ENCODE measurements at places on chromosomes 16 and 17.

- peak; percentile 30 for DNase-seq
These were observed 116.8 kb downstream of the WSCD1 start for GRCh38 chr17:6186998-6187397.

DNA sequence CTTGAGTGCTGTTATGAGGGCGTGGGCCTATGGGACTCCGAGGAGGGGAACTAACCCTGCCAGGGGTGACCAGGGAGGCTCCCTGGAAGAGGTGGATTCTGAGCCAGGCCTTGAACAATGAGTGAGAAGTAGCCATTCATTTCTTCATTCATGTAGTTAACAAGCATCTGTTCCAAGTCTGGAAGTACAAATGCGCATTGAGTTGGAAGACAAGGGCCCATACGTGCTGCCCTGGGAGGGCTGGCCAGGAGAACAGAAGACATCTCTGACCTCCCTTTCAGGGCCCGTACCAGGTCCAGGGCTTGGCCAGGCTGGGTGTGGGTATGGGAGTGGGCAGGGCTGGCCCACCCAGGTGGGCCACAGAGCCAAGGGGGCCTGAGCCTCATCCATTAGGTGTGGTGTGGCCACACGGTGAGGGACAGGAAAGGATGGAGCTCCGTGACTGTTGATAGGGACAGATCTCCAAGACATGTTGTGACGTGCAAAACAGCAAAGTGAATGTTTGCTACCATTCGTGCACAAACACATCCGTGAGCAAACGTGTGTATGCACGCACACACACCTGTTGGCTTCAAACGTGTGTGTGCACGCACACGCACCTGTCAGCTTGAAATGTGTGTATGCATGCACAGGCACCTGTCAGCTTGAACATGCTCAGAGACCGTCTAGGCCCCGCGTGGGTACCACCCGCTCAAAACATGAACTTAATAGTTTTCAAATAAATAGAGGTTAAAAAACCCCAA is 46.8 kb downstream of the ZDHHC7 start:
- no peak for DNase-seq

DNA sequence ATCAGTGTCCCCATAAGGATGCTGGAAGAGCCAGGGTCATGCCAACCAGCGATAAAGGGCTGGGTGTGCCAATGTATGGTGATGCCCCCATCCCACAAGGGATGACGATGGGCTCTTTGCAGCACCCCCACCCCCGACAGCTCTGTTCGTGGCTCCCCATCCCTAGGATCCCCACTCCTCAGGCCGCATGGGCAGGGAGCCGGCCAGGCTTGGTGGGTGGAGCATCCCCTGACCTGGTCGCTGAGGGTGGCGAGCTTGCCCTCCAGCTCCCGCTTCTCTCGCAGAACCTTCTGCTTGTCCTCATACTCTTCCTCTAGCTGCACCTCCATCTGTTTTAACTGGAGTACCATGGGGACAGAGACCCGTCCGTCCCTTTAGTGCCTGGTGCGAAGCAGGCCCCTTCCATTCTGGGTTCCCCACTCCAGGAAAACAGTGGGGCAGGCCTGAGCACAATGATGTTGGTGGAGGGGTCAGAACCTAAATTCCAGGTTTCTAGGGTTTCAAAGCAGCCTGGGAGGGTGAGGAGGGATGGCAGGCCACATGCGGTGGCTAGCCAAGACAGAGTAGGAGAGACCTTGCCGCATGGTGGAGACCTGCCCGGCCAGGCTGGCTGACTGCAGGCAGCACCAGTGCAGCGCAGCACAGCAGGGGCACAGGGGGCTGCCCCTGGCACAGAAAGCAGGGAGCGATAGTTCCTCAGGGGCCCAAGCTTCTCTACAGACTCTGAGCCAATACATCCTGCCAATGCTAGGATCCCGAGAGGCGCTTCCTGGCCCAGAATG is 50.3 kb downstream of the PIPOX start:
- DNase-seq, result no peak

- DNase-seq, result no peak
These were observed 1.0 kb upstream of the RHOT1 start for GRCh38 chr17:32141258-32141657.

DNA sequence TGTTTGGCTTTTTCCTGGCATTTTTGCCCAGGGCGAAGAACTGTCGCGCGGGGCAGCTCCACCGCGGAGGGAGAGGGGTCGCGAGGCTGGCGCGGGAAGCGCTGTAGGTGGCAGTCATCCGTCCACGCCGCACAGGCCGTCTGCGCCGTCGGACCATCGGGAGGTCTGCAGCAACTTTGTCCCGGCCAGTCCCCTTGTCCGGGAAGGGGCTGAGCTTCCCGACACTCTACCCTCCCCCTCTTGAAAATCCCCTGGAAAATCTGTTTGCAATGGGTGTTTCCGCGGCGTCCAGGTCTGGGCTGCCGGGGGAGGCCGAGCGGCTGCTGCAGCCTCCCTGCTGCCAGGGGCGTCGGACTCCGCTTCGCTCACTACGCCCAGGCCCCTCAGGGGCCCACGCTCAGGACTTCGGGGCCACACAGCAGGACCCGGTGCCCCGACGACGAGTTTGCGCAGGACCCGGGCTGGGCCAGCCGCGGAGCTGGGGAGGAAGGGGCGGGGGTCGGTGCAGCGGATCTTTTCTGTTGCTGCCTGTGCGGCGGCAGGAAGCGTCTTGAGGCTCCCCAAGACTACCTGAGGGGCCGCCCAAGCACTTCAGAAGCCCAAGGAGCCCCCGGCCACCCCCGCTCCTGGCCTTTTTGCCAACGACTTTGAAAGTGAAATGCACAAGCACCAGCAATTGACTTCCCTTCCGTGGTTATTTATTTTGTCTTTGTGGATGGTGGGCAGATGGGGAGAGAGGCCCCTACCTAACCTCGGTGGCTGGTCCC is 2.3 kb upstream of the CBX4 start:
- DNase-seq, result peak; percentile 86

GRCh38 chr17:412211-413015 is 59.8 kb upstream of the RPH3AL start:
- peak; percentile 80 for DNase-seq

- DNase-seq, result peak; percentile 52
These were observed 336.5 kb upstream of the CDH5 start for GRCh38 chr16:66030036-66030435.

- DNase-seq, result no peak
These were observed 164.5 kb downstream of the PRKCA start for GRCh38 chr17:66466840-66467367.

- DNase-seq, result no peak
These were observed 81.0 kb upstream of the TBX2 start for GRCh38 chr17:61318684-61319098.

GRCh38 chr16:2520784-2521531 is 787 bp downstream of the AMDHD2 start:
- peak; percentile 70 for DNase-seq

DNA sequence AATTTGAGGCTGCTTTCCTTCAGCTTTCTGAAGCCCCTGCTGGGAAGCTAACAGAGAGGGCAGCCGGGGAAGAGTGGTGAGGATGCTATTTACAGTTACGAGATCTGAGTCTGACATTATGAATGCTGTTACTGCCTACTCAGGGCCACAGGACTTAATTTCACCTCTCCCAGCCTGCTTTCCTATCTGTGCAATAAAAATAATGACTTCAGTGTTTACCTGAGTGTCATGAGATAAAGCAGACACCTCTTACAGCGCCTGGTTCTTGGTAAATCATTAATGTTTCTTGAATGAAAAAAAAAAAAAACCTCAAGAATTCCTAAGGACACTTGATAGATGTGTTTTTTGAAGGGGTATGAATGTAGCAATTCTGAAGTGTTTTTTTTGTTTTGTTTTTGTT is 24.2 kb upstream of the CPHXL start:
- no peak for DNase-seq

DNA sequence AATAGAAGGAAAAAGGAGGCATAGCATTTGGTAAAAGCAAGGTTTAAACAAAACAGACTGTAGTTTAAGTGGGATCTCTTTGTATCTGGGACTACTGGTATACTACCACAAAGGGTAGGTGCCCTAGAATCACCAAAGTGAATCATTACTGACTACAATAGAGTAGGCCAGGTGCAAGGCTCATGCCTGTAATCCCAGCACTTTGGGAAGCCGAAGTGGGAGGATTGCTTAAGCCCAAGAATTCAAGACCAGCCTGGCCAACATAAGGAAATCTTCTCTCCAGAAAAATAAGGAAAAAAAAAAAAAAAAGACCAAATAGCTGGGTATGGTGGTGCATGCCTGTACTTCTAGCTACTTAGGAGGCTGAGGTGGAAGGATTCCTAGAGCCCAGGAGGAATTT is 60.8 kb upstream of the CORO6 start:
- no peak for DNase-seq

DNA sequence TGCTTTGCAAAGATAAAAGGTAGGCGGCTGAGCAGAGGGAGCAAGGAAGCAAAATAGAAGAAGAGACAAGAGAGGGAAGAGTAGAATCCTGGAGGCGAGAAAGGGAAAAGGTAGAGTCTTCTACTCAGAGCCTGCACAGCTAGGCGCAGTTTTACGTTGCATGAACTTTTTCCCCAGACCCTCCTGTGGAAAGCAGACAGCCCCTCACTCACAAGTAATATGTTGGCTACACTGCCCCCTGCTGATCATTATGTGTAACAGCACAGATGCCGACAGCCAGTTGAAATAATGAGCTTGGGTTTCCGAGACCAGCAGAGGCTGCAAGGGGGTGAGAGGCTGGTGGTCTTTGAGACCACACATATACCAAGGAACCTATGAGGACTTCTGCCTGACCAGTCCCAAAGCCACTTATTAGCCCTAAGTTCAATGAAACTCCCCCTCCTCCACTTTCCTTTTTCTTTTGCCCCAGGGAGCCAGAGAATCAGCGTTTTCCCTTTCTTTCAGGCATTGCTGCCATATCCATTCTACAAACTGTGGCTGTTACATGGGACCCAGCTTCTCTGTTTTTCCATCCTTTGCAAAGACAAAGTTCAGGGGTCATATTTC is 22.5 kb upstream of the CMTR2 start:
- peak; percentile 84 for DNase-seq

GRCh38 chr17:17028059-17028877 is 14.0 kb upstream of the MPRIP start:
- DNase-seq, result peak; percentile 96

GRCh38 chr17:71084838-71085237 is 915.5 kb downstream of the KCNJ2 start:
- peak; percentile 51 for DNase-seq

DNA sequence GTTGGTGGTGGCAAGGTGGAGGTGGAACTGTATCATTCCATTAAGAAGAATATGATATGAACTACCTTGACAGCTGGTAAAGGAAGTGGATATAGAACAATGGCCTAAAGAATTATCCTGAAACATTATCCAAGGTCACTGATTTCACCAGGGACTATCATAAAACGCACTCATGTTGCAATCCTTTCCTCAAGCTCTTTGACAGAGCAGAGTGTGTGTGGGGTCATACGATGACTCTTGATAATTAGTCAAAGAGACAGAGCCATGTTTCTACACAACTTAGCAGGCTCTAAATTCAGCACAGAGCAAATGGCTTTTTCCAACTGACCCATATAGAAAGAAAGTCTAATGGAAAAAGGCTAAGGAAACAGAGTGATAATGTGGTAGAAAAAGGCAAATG is 126.4 kb upstream of the ANKFN1 start:
- DNase-seq, result no peak

DNA sequence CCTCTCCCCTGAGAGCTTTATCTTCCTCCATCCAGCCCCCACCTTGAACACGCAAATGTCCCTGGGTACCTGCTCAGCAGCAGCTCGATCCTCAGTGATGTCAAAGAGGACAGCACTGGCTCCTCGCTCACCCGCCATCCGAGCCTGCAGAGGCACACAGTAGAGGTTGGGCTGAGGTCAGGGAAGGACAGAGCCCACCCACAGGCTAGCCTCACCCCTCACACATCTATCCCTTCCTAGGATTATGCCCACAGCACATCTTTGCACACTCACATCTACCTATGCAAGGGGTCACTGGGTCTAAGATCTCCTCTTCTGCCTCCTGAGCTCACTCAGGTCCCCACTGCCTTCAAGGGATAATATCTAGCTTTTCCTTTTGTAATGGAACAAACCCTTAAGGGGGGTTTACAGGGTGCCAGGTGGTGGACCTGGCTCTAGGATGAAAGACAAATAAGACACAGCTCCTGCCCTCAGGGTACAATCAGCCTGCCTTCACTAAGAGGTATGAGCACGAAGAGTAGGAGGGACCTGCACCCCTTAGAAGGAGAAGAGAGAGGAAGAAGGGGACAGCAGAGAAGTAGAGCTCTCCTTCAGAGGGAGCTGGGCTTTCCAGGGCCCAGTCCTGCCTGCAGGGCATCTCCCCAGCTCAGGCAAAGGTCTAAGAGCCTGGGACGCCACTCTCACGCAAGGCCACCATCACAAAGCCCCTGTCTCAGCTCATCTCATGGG is 11.6 kb upstream of the SUPT4H1 start:
- DNase-seq, result no peak

GRCh38 chr17:39364236-39365025 is 37.0 kb downstream of the FBXL20 start:
- DNase-seq, result no peak

DNA sequence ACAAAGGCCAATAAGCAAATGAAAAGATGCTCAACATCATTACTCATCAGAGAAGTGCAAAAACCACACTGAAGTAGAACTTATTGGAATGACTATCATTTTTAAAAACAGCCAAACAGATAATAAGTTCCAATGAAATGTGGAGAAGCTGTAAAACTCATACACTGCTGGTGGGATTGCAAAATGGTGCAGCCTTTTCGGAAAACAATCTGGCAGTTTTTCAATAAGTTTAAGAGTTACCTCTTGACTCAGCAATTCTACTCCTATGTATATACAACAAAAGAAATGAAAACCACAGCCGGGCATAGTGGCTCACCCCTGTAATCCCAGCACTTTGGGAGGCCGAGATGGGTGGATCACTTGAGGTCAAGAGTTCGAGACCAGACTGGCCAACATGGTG is 49.3 kb downstream of the AKAP10 start:
- DNase-seq, result no peak

GRCh38 chr17:56793531-56793930 is 40.2 kb downstream of the C17orf67 start:
- DNase-seq, result no peak

GRCh38 chr17:1183171-1183873 is 3.5 kb upstream of the ABR start:
- no peak for DNase-seq

DNA sequence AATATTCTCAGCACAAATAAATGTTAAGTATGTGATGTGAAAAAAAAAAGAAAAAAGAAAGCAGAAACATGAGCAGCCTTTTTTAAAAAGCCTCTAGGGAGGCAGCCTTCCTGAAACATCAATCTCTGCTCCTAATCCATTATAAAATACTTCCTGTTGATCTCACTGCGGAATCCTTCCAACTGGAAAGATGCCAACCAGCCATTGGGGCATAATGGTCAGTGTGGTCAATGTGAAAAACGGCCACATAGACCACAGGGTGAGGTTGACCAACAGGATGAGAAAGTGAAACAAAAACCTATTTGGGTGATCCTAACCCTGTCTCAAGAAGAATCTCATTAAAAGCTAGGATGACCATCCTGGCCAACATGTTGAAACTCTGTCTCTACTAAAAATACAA is 26.1 kb upstream of the ABCA8 start:
- DNase-seq, result no peak

DNA sequence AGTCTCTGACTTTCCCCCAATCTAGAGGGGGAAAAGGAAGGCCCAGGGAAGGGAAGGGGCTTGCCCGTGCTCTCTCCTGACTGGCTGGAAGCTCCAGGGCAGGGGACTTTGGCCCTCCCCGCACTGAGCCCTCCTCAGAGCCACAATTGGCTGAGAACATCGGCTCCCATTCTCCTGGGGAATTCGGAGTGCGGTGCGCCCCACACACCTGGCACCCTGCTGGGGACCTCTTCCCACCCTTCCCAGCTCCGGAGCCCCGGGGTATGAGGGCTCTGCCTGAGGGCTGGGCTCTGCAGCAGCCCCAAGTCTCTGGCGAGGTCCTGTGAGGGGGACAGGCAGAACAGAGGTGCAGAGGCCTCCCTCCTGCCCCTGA is 36.0 kb downstream of the PIMREG start:
- peak; percentile 78 for DNase-seq

- DNase-seq, result no peak
These were observed 206.1 kb downstream of the ABCC12 start for GRCh38 chr16:47949714-47950113.
